ENCODE measurements at places on chromosomes 5 and 9.

DNA sequence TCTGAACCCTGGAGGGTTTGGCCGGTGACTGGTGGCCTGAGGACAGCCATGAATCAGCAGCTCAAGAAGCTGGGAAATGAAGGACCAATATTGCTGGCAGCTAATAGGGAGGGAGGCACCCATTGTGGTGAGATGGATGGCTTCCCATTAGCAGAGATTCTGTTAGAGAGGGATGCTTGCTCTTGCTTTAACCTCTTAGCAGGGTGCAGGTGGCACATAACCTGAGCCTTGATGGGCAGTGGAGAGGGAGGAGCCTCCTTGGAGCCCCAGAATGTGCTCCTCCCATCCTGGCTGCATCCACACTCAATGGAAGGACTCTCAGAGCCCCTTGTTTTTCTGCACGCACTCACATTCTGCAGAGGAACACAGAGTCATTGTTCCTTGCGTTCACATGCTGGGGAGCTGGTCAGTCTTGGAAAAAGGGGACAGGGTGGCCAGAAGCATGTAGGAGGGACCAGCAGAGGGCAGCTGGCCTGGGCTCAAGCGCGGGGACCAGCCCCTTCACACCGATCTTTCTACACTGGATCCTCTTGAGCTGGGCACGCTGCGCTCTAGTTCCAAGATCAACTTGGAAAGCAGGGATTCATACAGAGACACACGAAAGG, 161.8 kb downstream of the MED10 start:
- no peak for DNase-seq

GRCh38 chr9:129414377-129414992, 206.4 kb downstream of the C9orf50 start:
- no peak for DNase-seq

DNA sequence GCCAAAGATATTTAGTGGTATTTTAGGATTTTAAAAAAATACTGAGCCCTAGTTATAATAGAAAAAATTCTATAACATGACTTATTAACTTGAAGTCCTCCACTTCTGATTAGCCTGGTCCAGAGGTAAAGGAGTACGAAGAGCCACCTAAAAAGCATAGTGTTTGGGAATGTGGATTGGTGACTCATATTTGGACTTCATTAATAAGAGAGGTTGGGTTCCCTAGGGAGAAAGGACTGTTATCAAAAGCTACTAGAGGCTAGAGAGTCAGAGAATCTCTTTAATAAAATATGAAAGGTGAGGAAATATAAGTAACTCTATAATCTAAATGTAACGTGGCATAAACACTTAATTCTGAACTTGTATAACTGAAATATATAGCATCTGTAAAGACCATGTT, 180.7 kb upstream of the TARS1 start:
- DNase-seq: no peak

DNA sequence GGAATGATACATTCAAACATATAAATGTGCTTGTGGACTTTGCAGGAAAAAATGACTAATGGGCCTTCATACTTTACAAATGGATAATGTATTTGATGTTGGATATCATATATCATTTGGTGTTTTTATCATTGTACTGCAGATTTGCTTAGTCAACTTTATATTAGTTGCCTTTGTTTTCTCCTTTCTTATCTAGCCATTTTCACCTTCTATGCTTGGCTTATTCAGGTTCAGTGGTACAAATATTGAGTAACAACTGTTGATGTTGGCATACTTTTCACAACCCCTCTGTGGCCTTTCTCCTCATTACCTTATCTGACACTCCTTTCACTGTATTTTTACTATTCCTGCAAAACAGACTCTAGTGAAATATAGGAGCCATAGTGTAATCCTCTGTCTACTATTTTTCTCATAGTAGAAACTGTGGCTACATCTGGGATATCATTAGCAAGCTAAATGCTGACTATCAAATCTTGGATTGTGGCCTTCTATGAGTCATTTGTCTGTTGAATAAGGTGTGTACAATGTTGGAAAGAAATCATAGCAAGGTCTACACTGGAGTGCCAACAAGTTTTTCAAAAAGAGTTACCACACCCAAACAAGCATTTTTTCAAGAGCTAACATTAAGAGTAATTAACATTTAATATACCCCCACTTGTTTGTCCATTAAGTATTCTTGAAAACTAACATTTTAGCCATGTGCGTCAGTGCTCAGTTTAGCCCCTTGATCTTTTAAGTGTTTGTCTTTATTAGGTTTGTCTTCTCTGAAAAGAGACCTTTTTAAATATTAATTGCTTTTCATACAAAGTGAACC, 330.1 kb downstream of the ADGRV1 start:
- no peak for DNase-seq

- DNase-seq: no peak
Observed at GRCh38 chr9:109907400-109907799, 127.4 kb downstream of the PALM2AKAP2 start.

- peak; percentile 16 for DNase-seq
Observed at GRCh38 chr5:131534974-131535373, 100.1 kb downstream of the RAPGEF6 start.
